ENCODE measurements at places on chromosomes 5 and 9.

DNA sequence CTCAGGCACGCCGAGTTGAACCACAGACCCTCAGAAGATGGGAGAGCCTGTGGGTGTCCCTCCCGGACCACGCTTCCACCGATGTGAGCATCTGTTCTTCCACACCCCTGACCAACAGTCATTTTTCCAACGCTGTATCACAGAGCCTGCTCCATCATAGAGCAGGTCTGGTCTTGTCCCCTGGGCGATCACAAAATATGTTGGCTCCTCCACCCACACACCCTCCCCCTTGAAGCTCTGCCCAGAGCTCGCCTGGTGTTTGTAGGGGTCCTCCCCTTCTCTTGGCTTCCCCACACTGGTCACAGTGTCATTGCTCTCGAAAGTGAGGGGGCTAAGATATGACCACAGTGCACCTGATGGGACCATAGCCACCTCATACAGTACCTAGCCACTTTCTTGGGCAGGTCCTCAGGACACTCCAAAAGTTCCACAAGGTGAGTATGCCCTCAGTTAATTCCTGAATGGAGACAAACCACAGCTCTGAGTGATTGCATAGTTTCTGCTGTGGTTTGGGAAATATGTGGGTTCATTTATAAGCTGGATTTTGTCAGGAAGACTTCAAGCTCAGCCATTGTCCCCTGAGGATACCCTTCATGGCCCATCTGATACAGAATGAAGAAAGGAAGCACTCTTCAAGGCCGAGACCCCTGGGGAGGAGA lies 3.5 kb upstream of the ZNF618 start:
- DNase-seq: no peak

DNA sequence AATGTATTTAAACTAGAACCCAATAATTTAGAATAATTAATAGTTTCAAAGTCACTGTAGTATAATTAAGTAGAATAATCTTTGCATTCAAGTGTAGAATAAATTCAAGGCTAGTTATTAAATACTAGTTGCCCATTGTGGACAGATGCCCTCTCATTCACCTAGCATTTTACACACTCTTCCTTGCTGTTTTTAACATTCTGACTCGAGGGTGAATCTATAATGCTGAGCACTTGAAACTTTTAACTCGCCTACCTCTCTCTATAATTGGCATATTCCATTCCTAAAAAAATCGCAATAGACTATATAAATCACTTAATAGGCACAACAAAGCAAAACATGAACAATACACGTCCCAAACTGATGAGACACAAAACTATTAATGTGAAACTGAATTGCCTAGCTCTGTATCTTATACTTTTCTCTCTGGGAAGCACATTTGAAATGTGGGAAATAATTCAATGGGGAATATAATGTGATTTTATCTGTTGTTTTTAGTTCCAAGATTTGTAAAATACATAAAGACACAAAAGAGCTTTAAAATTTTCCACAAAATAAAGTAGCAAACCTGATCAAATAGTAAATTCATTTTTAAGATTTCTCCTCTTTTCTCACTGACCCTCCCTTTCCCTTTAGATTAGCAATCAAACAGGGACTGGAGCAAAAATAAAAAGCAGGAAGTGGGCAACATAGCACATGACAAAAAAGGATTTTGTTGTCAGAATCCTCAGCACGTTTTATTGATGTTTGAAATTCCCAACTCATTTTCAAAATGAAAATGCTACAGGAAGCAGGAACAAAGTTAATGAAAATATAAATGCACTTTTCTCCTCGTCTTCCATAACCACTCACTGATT lies 295.6 kb downstream of the PDE4D start:
- no peak for DNase-seq

- no peak for DNase-seq
Observed at GRCh38 chr5:14810928-14811572, 60.5 kb downstream of the ANKH start.

DNA sequence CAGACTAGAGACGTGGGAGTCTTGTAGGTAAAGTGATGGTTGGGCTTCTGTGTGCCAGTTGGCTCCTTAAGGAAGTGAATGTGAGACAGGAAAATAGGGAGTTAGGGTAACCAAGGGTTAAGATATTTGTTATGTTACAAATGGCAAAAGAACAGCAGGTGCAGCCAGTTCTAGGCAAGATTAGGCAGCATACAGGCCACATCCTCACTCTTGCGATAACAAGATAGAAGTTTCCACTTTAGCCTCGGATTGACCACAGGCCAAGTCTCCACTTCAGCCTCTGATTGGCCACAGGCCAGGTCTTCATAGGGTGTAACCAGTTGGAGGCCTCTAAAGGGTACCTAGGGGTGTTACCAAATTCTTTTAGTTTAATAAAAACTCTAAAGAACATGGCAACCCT lies 54.6 kb upstream of the ABCA1 start:
- DNase-seq: no peak

DNA sequence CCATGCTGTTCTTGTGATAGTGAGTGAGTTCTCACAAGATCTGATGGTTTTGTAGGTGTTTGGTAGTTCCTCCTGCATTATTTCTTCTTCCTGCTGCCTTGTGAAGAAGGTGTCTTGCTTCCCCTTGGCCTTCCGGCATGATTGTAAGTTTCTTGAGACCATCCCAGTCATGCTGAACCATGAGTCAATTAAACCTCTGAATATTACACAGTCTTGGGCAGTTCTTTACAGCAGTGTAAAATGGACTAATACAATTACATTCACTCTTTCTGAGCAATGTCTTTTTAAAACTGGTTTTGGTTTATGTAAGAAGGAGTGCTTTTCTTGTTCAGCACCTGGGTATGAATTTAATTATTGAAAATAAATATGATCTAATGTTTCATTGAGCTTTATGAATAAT lies 50.7 kb upstream of the ARRDC3 start:
- DNase-seq: no peak

DNA sequence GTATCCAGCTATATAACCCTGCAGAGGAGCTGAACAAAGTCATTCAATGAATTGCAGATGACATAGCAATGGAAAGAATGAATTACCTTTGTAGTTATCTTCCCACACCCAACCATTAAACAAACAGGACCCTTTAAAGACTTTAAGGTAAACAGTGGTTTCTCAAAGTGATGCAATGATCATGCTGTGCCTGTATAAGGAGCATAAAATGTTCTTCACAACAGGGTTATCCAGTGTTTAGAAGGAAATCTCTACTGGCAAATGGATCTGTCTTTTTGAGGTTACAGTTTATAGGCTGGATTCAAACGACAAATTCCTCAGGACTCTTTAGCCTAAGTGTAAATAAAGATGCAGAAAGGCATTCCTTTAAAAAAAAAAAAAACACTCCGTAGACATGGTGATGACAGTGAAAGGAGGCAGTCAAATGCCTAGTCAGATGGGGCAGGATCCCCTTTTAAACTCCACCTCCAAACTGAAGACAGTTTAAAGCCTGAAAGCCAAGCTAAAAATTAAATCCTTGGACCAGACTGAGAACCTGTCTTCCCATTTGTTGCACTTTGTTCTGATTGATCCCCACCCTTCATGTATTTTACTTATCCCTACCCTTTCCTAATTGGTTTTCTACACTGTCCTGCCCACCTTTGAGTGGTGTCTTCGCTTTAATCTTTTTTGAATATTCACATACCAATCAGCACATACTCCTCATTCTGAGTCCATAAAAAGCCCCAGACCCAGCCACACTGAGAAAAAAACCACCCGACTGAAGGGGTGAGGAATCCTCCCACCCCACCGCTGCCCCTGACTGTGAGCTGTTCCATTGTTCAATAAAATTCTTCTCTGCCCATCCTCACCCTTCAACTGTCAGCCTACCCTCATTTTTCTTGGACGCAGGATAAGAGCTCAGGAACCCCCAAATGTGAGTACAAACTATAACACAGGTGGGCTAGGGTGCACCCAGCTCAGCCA lies 761.3 kb upstream of the DMAC1 start:
- DNase-seq: no peak

- DNase-seq: peak; percentile 77
Observed at GRCh38 chr9:36995927-36996705, 38.0 kb downstream of the PAX5 start.

- DNase-seq: no peak
Observed at GRCh38 chr9:88783711-88784083, 207.6 kb upstream of the S1PR3 start.

DNA sequence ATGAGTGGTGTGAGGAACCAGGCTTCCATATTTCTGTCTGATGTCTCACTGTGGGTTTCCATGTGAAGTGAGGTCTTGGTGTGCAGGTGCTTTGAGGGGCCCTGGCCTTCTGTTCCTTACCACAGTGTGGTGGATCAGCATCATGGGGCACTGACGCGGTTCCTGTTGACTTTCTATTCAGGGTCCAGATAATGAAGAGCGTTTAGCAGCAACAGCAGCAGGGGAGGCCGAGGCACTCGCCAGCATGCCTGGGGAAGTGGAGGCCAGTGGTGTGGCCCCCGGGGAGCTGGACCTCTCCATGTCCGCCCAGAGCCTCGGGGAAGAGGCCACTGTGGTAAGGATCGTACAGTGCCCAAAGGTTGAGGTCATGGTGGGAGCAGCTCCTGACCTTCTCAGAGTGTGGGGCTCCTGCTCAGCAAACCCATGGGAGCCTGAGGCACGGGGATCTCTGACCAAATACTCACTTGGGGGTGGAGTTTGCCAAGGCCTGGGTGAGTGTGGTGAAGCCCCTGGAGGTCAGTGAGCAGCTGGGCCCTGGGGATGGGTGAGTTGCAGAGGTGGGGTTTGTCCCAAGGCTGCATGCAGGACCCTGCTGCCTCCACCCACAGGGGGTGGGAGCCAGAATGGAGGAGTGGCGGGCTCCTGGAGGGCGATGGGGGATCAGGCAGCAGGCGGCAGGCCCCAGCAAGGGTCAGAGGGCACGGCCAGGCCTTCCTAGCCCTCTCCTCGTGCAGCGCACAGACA lies 61.2 kb downstream of the COL15A1 start:
- no peak for DNase-seq

DNA sequence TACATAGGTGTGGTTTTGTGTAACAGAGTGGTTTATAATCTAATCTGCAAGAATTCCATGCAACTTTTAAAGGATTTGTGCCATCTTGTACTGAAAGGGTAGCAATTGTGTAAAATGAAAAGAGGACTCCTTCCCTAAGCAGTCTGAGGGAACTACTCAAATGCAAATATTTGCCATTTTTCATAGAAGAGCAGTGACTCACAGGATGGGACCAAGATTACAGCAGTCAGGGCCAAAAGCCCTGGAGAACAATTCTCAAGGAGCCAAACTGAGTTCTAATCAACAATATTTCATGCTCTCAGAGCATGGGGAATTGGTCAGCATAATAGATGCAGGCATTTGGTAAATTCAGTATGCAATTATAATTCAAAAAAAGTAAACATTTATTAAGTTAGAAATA lies 495.8 kb downstream of the CHSY3 start:
- no peak for DNase-seq

- peak; percentile 86 for DNase-seq
Observed at GRCh38 chr9:96686638-96687335, 31.7 kb upstream of the PRXL2C start.

- DNase-seq: no peak
Observed at GRCh38 chr9:133641861-133642595, 5.9 kb downstream of the DBH start.

- DNase-seq: no peak
Observed at GRCh38 chr5:14066326-14066725, 76.8 kb upstream of the TRIO start.

GRCh38 chr5:67366276-67366675 lies 169.7 kb upstream of the CD180 start:
- DNase-seq: no peak

DNA sequence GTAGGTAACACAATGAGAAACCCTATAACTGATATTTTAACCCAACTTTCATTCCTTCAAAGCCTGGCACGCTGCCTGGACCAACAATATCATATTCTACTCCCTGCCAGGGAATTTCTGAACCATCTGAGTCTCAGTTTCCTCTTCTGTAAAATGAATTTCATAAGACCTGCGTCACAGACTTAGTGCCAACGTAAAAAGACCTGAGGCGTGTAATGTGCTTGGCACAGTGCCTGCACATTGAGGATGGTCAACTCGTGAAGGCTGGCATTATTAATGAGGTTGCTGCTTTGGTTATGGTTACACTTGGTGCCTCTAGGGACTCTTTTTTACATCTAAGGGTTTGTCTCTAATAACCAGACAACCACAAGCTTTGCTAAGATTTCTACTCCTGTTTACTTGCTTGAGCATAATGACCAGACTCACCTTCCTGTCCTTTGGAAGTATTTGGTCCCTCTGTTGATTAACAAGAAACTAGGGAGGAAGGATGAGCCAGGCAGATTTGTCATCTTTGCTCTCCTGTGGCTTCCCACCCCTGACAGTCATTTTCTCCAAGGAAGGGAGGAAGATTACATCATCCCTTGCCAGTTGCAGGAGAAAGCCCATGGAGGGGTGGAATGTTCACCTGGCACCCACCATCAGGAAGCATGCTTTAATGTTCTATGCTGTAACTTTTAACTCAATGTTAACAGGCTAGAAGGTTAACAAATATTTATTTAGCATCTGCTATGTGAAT lies 79.0 kb downstream of the PAPPA start:
- DNase-seq: no peak

DNA sequence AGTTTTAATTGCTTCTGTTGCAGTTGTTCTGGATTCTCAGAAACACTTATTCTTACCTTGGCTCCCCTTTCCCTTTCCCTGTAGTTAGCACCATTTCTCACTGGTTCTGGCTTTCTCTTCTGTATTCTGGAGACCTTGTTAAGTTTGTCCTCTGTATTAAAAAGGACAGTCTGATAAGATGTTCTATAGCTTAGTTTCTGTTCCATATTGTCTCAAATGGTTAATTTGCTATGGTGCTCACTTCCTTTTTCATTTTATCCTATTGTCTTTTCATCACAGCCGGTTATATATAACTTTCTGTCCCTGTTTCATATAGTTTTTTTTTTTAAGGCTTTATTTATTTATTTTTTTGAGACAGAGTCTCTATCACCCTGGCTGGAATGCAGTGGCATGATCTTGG lies 41.4 kb upstream of the KIAA1958 start:
- DNase-seq: no peak

- no peak for DNase-seq
Observed at GRCh38 chr5:103041071-103041676, 78.8 kb downstream of the GIN1 start.

DNA sequence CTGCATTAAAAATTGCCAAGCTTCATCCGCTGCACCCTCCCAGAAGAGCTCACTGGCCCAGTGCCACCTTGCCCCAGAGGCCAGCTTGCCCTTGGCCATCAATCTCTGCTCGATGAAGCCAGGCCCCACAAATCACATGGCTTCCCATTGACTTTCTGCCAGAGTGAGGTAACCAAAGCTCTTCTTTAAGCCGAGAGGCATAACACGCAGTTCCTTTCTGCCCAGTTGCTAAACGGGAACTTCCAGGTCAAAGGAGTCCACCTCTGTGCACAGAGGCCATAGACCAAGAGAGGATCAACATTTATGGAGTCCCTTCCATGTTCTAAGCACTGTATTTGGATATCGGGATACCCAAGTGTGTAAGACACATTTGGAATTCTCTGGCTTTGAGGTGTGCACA lies 208.8 kb downstream of the KIF4B start:
- DNase-seq: no peak

- peak; percentile 63 for DNase-seq
Observed at GRCh38 chr9:110427497-110428104, 89.9 kb upstream of the TXNDC8 start.

GRCh38 chr5:133356984-133357421 lies 255.3 kb downstream of the FSTL4 start:
- no peak for DNase-seq

Measured in body of pancreas (tissue), 4 donors.